ENCODE measurements at places on chromosomes 16 and 17.

- DNase-seq: no peak
Measured at GRCh38 chr16:66705790-66706505, 9.4 kb upstream of the CMTM4 start.

DNA sequence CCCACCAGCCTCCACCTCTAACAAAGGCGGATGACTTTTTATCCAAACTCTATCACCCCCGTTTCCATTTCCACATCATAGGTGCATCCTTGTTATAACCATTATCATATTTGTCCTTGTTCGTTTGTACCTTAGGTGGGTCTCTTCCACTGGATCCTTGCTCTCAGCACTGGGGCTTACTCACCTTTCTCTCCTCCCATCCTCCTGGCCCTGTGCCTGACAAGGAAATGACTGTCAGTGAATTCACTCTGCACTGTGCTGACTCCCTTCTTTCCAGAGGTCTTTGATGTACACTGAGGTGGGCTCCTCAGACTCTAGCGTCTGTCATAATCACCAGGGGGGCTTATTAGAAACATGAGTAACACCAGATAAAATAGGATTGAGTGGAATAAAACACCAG, 3.1 kb downstream of the GSG1L2 start:
- no peak for DNase-seq

DNA sequence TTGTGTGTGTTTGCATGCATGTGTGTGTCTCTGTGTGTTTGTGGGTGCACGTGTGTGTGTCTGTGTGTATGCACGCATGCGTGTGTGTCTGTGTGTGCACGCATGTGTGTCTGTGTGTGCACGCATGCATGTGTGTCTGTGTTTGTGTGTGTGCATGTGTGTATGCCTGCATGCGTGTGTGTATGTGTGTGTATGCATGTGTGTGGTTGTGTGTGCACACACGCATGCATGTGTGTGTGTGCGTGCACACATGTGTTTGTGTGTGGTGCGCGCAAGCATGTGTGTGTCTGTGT, 239.9 kb upstream of the TNRC6C start:
- no peak for DNase-seq

DNA sequence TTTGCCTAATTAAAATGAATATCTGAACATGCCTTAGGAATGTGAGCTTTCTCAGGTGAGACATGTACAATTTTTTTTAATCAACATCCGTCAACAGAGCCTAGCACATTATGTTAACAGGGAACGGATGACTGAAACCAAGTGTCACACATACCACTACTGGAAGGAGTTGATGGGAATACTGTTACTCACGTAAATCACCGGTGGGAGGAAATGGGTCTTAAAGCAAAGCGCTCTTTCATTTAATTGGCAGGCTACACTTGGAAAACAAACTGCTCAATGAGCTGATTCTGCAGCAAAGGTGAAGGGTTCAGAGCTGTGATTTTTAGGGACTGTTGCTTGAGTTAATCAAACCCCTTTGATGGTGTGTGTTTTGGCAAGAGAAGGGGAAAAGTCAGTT, 4.8 kb downstream of the CPPED1 start:
- no peak for DNase-seq

DNA sequence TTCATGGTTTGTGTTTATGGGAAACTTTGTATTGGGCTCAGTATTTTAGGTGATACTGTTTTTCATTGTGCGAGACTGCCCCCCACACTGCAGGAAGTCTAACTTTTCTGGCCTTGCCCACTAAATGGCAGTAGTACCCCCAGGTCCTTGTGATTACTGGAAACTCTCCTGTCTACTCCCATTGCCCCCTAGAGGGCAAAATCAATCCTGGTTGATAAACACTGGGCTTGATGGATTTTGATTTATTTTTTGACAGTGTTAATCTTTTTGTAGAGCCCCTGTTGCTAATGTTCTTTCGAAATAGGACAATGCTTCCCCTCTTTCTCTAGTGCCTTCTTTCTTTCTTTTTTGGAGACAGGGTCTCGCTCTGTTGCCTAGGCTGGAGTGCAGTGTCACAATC, 15.5 kb downstream of the METTL9 start:
- DNase-seq: no peak

- no peak for DNase-seq
Measured at GRCh38 chr16:66525396-66526180, 24.3 kb downstream of the TK2 start.

GRCh38 chr17:980406-981291, 1.1 kb upstream of the NXN start:
- peak; percentile 86 for DNase-seq

GRCh38 chr16:72743011-72743761, 304.7 kb downstream of the ZFHX3 start:
- no peak for DNase-seq

- no peak for DNase-seq
Measured at GRCh38 chr16:88479793-88480760, 27.0 kb downstream of the ZFPM1 start.

- no peak for DNase-seq
Measured at GRCh38 chr17:77107506-77108433, 33.0 kb upstream of the SEC14L1 start.

GRCh38 chr17:5640726-5641125, 56.4 kb upstream of the NLRP1 start:
- DNase-seq: no peak

Measured in NCI-H345 (cell line).